ENCODE measurements at places on chromosomes 11 and 22. TPM values are rescaled to one million over a fixed set of nuclear protein-coding genes. Genes with fewer than 3 reads are reported as not detected.

OR9G4 gene
- total RNA-seq, result not detected

OR5M3 gene
- total RNA-seq, result not detected

LMNTD2 gene
- 7.0 TPM for total RNA-seq

NELL1 gene
- not detected for total RNA-seq

POLD3 gene
- total RNA-seq, result 15.0 TPM
